SW 1271 (cell line): ENCODE measurements at places on chromosomes 4 and X.

GRCh38 chr4:40192114-40193015 is 4.5 kb upstream of the RHOH start:
- DNase-seq, result no peak

DNA sequence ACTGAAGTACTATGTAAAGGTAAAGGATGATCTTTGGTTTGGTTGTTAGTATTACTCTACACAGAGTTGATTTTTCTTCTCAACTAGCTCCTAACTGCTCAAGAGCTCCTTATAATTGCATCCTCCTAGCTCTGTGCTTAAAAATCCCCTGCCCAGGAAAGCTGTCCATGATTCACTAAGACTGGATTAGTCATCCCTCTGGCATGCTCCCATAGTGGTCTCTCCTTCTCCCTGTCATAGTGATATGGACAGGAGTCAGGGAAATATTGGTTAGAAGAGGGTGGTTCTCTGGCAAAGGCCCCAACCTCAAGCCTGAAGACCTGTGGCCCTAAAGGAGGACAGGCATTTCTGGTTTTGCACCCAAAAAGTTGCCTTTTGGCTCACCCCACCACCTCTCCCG is 242.3 kb upstream of the KCNIP4 start:
- peak; percentile 5 for DNase-seq

DNA sequence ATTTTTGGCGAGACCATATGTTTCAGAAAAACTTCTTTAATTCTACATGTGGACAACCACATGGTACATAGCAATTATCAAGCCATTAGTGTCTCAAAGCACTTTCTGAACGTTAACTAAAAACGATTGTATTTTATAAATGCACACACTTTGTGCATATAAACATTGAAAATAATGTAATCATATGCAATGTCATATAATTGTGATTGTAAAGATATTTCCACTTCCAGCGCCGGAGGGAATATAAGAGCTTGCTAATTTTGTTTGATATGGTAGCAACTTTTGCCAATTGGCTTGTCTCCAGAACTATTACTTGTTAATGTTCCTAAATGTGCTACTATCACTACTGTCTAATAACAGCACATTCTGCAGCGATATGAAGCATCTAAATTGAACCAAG is 162.3 kb upstream of the SMIM31 start:
- DNase-seq, result no peak

- DNase-seq, result no peak
Measured at GRCh38 chrX:96619588-96619987, 65.1 kb upstream of the DIAPH2 start.

DNA sequence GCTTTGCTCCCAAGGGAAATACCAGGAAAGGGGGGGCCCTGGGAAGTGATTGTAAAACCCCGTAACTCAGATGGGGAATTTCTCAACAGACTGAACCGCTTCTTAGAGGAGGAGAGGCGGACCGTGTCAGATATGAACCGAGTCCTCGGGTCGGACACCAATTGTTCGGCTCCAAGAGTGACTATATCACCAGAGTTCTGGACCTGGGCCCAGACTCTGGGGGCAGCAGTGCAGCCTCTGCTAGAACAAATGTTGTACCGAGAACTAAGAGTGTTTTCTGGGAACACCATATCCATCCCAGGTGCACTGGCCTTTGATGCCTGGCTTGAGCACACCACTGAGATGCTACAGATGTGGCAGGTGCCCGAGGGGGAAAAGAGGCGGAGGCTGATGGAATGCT is 1.0 kb downstream of the PNMA3 start:
- no peak for DNase-seq
